ENCODE measurements at places on chromosomes 4 and X. TPM values are rescaled to one million over a fixed set of nuclear protein-coding genes. Genes with fewer than 3 reads are reported as not detected.

Gene EGF
- 0.48 TPM for total RNA-seq

DNA sequence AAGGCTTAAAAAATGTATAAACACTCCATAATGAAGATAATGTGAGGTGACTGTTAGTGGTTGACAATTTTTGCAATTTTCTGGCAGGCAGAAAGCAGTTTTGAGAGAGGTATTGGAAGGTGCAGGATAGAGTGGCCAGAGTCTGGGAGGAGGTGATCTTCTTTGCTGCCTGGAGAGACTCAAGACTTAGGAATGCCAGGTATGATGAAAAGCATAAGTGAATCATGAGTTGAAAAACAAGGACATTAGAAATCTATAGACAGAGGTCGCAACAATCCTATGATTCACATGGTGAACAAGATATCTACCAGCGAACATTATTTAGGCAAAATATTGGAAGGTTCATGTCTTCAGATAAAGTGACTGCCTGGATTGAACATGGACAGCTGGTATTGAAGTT, 118.5 kb downstream of the CFAP299 start:
- no peak for DNase-seq
- H3K27ac ChIP-seq = no peak overlapping the region
- no peak overlapping the region for H3K4me3 ChIP-seq
- H3K36me3 ChIP-seq = no peaks in the 10 kb centered on the region

Gene RAB28
- 10.2 TPM for total RNA-seq

Gene GC
- not detected for total RNA-seq

- no peaks in the 10 kb centered on the region for H3K4me1 ChIP-seq
- no peak overlapping the region for H3K27ac ChIP-seq
- no peaks in the 10 kb centered on the region for H3K27me3 ChIP-seq
- no peaks in the 10 kb centered on the region for H3K36me3 ChIP-seq
- H3K4me3 ChIP-seq = no peak overlapping the region
Observed at GRCh38 chr4:11773798-11774197, 345.1 kb upstream of the HS3ST1 start.

GRCh38 chrX:88425739-88426138, 321.3 kb upstream of the CPXCR1 start:
- no peaks in the 10 kb centered on the region for H3K4me1 ChIP-seq
- no peak for DNase-seq
- no peak overlapping the region for H3K27ac ChIP-seq
- no peak overlapping the region for H3K4me3 ChIP-seq

DNA sequence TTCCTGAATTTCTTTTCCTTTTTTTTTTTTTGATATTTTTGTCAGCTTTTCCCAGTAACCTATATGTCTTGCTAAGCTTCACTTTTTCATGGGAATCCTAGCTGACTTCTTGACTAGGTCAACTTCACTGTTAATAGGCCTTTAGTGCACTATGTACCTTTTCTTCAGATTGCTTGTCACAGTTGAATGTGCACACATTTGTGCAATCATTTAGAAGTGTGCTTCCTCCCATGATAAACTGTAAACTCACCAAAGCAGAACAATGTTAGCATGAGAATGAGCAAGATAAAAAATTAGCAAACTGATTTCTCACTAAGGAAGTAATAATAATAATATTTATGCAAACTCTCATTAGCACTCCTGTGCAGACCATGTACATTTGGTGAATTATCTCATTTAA, 173.2 kb downstream of the PABPC4L start:
- H3K36me3 ChIP-seq = no peaks in the 10 kb centered on the region
- no peak for DNase-seq
- no peak overlapping the region for H3K27ac ChIP-seq
- H3K27me3 ChIP-seq = no peaks in the 10 kb centered on the region
- no peaks in the 10 kb centered on the region for H3K4me1 ChIP-seq

Gene SLC34A2
- total RNA-seq = not detected

GRCh38 chr4:173958445-173958844, 325.0 kb downstream of the FBXO8 start:
- no peaks in the 10 kb centered on the region for H3K36me3 ChIP-seq
- no peak overlapping the region for H3K4me3 ChIP-seq
- H3K4me1 ChIP-seq = no peaks in the 10 kb centered on the region
- DNase-seq = no peak

- H3K4me3 ChIP-seq = no peak overlapping the region
- no peak for DNase-seq
- H3K27me3 ChIP-seq = no peaks in the 10 kb centered on the region
- no peak overlapping the region for H3K27ac ChIP-seq
Observed at GRCh38 chr4:128684016-128684415, 125.5 kb upstream of the JADE1 start.

- H3K27me3 ChIP-seq = no peaks in the 10 kb centered on the region
- H3K4me3 ChIP-seq = no peak overlapping the region
- no peak overlapping the region for H3K27ac ChIP-seq
- no peaks in the 10 kb centered on the region for H3K36me3 ChIP-seq
- no peak for DNase-seq
Observed at GRCh38 chr4:121737846-121738554, 27.0 kb downstream of the SMIM43 start.

GRCh38 chrX:100654261-100654660, 10.3 kb downstream of the SRPX2 start:
- no peak for DNase-seq
- H3K4me3 ChIP-seq = no peak overlapping the region
- H3K36me3 ChIP-seq = no peaks in the 10 kb centered on the region
- no peak overlapping the region for H3K27ac ChIP-seq
- no peaks in the 10 kb centered on the region for H3K27me3 ChIP-seq

GRCh38 chr4:116066711-116067245, 953.4 kb upstream of the NDST4 start:
- no peak for DNase-seq
- H3K27me3 ChIP-seq = no peaks in the 10 kb centered on the region
- H3K4me1 ChIP-seq = no peaks in the 10 kb centered on the region

Gene LONRF3
- total RNA-seq = 13.4 TPM
